Activated CD8-positive, alpha-beta memory T cell treated with anti-CD3 and anti-CD28 coated beads, Interleukin-2, amount 10 ng/mL, durations not matched to agents 7 days and 5 days (primary cell): ENCODE measurements at places on chromosomes 4 and X. TPM values are rescaled to one million over a fixed set of nuclear protein-coding genes. Genes with fewer than 3 reads are reported as not detected.

- peaks cover 8% of the 10 kb centered on the region for H3K4me1 ChIP-seq
- H3K27me3 ChIP-seq: no peaks in the 10 kb centered on the region
- H3K27ac ChIP-seq: no peak overlapping the region
- H3K36me3 ChIP-seq: no peaks in the 10 kb centered on the region
- no peak overlapping the region for H3K4me3 ChIP-seq
- DNase-seq: no peak
Measured at GRCh38 chrX:150150076-150150779, 211.9 kb upstream of the EOLA2 start.

DNA sequence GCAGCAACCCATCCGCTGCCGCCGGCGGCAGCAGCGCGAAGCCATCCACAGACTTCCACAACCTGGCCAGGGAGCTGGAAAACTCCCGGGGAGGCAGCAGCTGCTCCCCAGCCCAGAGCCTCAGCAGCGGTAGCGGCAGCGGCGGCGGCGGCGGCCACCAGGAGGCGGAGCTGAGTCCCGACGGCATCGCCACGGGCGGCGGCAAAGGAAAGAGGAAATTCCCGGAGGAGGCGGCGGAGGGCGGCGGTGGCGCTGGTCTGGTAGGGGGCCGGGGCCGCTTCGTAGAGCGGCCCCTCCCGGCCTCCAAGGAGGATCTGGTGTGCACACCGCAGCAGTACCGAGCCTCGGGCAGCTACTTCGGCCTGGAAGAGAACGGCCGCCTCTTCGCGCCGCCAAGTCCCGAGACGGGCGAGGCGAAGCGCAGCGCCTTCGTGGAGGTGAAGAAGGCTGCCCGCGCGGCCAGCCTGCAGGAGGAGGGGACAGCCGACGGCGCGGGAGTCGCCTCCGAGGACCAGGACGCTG lies 4.9 kb downstream of the PRDM8 start:
- H3K27me3 ChIP-seq: peaks cover 13% of the 10 kb centered on the region
- H3K4me3 ChIP-seq: peak overlapping the region; percentile 72
- H3K36me3 ChIP-seq: peaks cover 29% of the 10 kb centered on the region
- peak; percentile 83 for DNase-seq

DNA sequence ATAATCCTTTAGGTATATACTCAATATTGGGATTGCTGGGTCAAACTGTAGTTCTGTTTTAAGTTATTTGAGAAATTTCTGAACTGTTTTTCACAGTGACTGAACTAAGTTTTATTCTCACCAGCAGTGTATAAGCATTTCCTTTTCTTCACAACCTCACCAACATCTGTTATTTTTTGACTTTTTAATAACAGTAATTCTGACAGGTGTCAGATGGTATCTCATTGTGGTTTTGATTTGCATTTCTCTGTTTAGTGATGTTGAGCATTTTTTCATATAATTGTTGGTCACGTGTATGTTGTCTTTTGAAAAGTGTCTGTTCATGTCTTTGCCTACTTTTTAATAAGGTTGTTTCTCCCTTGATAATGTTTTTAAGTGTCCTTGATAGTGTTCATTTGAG lies 112.6 kb downstream of the LINC00632 start:
- H3K36me3 ChIP-seq: no peaks in the 10 kb centered on the region
- DNase-seq: no peak
- no peak overlapping the region for H3K4me3 ChIP-seq
- no peak overlapping the region for H3K27ac ChIP-seq

DNA sequence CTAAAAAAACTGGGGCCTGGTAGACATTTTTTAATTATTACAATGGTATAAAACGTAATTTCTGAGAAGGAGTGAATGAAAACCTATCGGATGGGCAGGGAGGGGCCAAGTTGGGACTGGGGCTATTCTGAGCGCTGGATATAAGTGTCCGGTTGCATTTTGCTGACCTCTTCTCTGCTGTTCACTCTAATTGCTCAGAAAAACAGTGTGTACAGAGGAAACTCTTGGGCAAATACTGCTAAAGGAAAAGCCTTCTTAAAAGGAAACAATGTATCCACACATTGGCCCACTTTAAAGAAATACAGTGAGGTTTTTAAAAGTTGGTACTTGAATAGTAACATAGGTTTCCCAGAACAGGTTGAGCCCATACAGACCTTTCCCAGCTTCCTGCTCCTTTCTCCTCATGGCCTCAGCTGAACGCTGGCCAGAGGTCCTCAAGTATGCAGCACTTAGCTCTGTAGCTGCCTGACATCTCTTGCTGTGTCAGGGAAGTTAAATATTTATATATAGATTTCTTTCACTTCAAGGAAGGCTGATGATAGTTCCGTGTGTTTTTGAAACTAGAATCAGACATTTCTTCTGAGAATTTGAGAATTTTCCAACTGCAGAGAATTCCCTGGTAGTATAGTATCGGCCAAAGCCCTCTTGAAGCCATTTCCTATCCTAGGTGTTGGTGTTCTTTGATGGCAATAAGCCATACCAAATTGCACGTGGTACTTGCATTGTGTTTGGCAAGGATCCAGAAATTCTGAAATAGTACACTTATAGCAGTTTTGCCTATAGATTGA lies 97.1 kb upstream of the SLC4A4 start:
- H3K27me3 ChIP-seq: no peaks in the 10 kb centered on the region
- H3K27ac ChIP-seq: no peak overlapping the region
- peaks cover 1% of the 10 kb centered on the region for H3K4me1 ChIP-seq
- no peak for DNase-seq
- no peaks in the 10 kb centered on the region for H3K36me3 ChIP-seq

DNA sequence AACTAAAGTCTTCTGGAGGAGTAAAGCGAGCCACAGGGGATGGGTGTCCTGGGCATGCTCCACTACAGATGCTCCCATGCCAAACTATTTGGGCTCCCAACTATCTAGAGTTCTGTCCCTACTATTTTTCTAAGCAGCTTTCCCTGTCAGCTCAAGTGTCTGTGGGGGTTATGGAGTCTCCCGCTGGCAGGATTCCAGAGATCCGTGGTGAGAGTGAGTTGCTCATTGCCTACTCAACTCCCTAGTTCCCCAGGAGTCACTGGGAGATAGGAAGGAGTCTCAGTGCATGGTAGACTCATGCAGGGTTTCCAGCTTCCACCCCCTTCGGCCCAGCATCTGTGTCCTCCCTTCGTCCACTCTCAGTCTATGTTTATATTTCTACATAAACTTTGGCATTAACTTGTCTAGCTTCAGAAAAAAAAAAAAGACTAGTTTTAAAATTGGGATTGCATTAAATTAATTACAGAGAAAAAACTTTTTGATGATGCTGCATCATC lies 55.1 kb upstream of the INPP4B start:
- no peak for DNase-seq
- no peaks in the 10 kb centered on the region for H3K27me3 ChIP-seq
- H3K36me3 ChIP-seq: no peaks in the 10 kb centered on the region
- H3K27ac ChIP-seq: no peak overlapping the region
- no peaks in the 10 kb centered on the region for H3K4me1 ChIP-seq

The PROM1 gene
- total RNA-seq: not detected
